ENCODE measurements at places on chromosomes 16 and 17.

DNA sequence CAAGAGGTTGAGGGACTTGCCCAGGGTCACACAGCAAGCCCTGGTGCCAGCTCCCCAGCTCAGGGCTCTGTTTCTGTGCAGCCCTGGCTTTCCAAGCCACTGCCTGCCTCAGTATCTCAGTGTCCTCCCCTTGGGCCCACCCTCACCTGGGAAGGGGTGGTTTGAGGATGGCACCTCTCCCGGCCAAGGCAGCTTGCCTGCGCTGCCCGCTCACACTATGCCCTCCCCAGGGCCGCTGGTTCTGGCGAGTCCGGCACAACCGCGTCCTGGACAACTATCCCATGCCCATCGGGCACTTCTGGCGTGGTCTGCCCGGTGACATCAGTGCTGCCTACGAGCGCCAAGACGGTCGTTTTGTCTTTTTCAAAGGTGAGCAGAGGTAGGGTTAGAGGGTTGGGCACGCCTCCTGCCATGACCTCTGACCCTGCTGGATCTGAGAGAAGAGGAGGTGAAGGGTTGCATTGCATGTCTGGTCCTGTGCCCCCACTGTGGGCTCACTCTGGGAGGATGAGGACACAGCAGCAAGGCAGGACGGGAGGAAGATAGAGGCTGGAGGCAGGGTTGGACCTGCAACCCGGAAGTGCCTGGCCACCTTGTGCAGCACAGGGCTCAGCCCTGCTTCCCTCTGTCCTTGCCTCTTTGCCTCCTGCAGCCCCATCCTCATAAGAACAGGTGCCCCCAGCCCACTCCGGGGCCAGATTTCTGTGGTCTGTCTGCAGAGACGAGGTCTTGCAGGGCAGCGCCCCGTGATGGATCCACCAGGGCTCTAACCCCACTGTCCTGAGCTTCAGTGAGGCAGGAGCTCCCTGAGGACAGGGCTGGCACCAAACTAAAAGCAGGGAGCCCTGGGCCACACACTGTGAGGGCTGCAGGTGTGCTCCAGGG is 16.7 kb downstream of the MMP15 start:
- no peak for DNase-seq

GRCh38 chr16:87948119-87948545 is 3.1 kb upstream of the BANP start:
- no peak for DNase-seq

DNA sequence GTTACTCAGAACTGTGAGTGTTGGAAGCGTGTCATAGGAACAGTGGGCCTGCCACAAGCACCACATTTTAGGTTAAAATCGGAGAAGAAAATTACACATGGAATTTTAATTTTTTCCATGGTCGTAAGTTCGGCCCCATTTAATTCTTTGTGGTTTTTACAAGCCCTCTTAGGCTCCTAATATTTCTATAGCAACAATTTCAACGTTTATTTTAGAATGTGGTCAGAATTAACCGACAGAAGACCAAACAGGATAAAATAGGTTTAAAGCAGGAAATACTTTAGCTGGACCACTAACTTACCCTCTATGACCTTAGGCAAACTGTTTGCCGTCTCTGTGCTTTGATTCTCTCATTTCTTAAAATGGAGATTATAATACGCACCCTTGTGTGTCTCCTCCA is 69.9 kb downstream of the FTO start:
- no peak for DNase-seq

DNA sequence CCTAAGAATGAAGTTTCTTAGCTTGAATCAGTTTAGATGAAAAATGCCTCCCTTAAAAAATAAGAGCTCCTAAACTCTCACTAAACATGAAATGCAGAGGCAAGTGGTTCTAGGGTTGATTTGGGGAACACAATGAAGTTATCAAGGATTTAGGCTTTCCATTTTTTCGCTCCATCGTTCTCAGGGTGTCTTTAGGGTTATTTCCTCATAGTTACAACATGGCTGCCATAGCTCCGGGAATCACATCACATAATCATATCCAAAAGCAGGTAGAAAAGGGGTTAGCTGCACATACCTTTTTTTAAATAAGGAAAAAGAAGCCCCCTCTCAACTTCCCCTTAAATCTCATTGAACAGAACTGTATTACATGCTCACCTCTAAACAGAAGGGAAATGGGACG is 21.4 kb downstream of the ZP2 start:
- no peak for DNase-seq

GRCh38 chr17:8904201-8904600 is 36.7 kb upstream of the PIK3R6 start:
- DNase-seq, result no peak

GRCh38 chr16:88548131-88548874 is 21.9 kb upstream of the ZC3H18 start:
- no peak for DNase-seq

DNA sequence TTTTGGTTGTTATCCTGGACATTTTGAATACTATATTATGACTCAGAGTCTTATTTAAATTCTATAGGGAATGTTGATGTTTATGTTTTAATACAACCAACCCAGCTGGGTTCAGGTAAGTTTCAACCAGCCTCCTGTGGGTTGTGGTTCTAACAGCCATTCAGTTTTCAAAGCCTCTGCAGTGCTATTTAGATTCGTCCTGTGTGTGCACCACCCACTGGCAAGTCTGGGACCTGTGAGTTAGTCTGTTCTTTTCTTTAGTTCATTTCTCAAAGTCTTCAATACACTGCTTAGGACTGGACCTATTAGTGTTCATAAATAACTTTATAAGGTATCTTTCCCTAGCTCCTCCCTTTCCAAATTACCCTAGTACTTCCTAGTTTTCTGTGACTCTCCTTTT is 170.6 kb downstream of the TMEM132E start:
- DNase-seq, result no peak

- peak; percentile 37 for DNase-seq
Measured at GRCh38 chr17:50426814-50427787, 1.1 kb downstream of the ACSF2 start.

GRCh38 chr17:44928136-44928535 is 12.8 kb upstream of the GFAP start:
- DNase-seq, result no peak

DNA sequence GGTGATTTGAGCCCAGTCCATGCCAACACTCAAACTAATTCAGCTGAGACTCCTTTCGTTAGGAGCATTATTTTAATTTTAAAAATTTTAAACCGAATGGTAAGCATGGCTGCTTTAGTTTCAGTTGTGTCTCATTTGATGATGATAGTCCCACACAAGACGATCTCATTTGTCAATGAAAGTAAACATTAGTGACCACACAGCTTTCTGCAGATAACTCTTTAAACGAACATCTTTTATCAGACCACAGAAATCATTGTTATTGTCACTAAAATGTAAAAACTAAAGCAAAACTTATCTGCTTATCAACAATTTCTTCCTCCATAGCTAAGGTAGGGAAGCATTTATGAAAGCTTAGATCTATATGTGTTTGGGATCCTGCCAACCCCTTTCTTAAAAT is 382.2 kb downstream of the ZFHX3 start:
- peak; percentile 8 for DNase-seq
